Dermis microvascular lymphatic vessel endothelial cell (primary cell): ENCODE measurements at places on chromosomes 7 and 10. TPM values are rescaled to one million over a fixed set of nuclear protein-coding genes. Genes with fewer than 3 reads are reported as not detected.

DNA sequence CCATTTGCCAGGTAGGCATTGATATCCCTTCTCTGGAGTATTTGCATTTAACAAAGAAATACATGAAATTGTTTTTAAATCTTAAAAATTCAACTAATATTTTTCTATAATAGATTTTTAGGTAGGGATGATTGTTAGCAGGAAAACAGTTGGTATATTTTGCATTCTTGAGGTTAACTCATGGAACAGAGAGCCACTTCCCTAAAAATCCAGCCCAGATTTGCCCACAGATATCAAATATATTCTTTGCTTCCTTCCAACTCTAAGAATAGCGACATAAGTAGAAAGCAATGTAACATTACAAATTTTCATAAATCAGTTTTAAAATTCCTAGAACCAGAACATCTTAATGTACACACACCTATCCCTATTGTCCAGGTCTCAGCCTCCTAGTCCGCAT, 45.0 kb upstream of the ANLN start:
- DNase-seq: no peak

Gene FFAR4
- total RNA-seq: not detected in 2 replicates

DNA sequence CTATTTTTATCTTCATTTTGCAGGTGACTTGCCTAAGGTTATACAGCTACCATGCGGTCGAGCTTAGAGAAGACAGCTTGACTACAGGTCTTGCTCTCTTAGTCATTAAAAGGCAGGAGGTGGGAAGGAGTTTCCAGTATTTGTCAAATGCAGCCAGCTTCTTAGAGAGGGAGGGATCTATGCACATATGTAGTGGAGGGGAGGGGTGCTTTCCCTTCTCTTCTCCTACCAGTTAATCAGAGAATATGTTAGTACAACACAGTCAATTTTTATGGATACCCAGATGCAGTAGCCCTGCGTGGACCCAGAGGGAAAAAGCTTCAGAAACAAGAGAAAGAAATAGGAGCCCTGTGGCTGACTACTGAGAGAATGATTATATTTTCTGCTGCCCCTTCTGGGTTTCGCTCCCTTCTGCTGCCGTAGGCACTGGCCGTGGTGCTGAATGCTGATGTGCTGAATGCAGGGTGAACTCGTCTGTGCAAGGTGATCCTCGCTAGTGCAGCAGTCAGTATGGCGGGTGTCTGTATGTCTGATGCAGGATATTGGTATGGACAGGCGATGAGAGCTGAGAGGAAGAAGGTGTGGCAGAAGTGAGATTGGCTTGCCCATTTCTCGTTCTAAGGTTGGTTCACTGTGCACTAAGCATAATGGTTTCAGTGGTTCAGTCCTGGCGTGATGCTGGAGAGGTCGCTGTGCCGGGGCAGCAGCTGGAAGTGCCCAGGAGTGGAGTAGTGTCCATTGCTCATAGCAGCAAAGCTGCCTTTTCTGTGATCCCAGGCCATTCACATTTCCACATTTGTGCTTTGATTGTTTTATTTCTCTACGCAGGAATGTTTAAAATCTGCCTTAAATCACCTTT, 189.2 kb upstream of the PODXL start:
- DNase-seq: peak; percentile 61

- DNase-seq: peak; percentile 59
Observed at GRCh38 chr7:72781631-72782030, 46.4 kb downstream of the TYW1B start.

Gene ZNF804B
- not detected in 2 replicates for total RNA-seq

GRCh38 chr7:145092766-145093165, 256.9 kb upstream of the TPK1 start:
- DNase-seq: no peak

DNA sequence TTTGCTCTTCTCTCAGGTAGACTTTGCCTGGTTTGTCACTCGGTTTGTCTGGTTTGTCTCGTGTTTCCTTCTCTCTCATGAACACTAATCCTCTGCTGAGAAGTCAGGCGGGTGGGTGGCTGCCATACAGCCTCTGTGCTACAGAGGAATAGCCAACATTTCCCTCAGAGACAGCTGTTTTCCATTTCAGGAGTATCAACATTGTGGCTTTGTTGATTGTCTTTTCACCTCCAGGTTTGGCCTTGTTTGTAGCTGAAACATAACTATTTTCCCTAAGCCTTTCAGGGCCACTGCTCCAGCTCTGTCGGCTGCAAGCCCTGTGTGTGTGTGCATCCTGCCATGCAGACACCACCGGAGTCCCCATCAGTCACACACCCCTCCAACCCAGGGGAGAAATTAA, 122.8 kb downstream of the BAMBI start:
- DNase-seq: no peak

DNA sequence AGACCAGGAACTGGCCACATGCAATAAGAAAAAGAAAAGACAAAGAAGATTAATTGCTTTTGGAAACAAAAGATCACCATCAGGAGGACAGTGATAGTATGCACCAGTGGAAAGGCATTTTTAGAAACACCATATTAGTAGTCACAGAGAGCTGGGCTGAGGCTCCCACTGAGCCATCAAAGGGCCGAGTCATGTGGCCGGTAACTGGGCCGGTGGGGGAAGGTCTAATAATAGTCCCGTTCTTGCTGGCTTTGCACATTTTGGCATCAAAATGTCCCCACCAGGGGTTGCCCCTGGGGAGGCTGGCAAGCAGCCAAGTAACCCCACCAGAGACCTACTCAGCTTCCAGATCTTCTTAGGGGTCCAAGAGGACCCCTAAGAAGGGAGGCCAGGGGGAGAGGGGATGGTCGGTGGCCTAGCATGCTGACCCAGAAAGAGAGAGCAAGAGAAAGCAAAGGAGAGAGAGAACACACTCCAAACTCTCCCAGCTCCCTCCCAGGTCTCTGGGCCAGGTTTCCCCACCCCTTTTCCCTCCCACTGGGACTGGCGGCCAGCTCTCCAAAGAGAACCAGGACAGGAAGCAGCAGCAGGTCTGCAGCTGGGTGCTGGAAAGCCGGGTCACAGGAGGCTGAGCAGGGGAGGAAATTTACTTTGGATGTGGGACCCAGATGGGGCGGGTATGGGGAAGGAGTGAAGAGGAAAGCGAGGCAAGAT, 70.2 kb upstream of the FGFR2 start:
- peak; percentile 23 for DNase-seq

Gene COL17A1
- 0.25 and 0.90 TPM in 2 replicates for total RNA-seq

DNA sequence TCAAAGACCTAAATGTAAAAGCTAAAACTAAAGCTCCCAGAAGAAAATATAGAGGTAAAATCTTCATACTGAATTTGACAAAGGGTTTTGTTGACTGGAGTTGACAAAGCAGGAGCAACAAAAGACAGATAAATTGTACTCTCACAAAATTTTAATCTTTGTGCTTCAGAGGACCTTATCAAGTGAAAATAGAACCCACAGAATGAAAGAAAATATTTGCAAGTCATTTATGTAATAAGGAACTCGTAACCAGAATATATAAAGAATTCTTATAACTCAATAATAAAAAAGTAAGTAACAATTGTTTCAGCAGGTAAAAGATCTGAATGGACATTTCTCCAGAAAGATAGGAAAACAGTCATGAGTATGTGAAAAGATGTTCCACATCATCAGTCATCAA, 62.0 kb upstream of the SRRM3 start:
- no peak for DNase-seq

Gene CDK1
- 25.3 and 41.8 TPM in 2 replicates for total RNA-seq

Gene MDH2
- 32.5 and 45.8 TPM in 2 replicates for total RNA-seq

GRCh38 chr10:7302392-7302906, 108.4 kb downstream of the SFMBT2 start:
- DNase-seq: no peak

Gene PIK3CG
- total RNA-seq: 3.6 and 4.4 TPM in 2 replicates

Gene BTBD16
- under 0.01 TPM in 1 of 2 replicates, not detected in the other for total RNA-seq

DNA sequence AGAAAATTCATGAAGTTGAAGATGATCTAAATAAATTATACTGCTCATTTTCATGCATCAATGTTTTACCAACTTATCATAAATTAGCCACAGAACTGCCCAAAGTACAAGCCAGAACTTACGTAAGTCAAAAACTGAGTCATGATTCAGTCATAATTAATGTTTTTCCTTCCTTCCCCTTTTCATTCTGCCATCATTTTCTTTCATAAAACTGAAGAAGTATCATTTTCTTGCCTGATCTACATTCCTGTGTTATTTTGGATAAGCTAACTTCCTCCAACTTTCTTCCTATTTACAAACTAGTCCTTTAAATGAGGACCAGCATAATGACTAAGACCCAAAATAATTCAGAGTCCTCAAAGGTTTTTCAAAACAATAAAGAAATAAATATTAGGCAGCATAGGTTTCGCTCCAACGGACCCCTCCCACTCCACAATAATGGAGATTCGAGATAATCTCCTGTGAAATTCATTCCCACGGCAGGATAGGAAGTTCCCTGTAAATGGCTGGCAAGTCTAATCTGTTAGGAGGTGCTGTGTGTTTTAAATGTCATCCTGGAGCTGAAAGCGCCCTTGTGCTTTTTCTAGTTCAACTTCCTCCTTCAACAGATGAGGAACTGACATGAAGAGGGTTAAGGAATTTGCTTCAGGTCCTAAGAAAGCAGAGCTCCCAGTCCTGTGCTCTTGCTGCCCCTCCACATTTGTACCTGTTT, 218.9 kb downstream of the DOCK4 start:
- no peak for DNase-seq

GRCh38 chr7:5143106-5143505, 46.9 kb upstream of the WIPI2 start:
- no peak for DNase-seq

GRCh38 chr7:104984585-104985258, 29.3 kb upstream of the KMT2E start:
- DNase-seq: no peak

DNA sequence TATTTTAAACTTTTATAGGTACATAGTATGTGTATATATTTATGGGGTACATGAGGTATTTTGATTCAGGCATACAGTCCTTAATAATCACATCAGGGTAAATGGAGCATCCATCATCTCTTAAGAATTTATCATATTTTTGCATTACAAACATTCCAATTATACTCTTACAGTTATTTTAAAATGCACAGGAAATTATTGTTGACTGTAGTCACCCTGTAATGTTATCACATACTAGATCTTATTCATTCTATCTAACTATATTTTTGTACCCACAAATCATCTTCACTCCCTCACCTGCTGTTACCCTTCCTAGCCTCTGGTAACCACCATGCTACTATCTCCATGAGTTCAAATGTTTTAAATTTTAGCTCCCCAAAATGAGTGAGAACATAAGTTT, 56.3 kb upstream of the FAM3C start:
- DNase-seq: no peak

DNA sequence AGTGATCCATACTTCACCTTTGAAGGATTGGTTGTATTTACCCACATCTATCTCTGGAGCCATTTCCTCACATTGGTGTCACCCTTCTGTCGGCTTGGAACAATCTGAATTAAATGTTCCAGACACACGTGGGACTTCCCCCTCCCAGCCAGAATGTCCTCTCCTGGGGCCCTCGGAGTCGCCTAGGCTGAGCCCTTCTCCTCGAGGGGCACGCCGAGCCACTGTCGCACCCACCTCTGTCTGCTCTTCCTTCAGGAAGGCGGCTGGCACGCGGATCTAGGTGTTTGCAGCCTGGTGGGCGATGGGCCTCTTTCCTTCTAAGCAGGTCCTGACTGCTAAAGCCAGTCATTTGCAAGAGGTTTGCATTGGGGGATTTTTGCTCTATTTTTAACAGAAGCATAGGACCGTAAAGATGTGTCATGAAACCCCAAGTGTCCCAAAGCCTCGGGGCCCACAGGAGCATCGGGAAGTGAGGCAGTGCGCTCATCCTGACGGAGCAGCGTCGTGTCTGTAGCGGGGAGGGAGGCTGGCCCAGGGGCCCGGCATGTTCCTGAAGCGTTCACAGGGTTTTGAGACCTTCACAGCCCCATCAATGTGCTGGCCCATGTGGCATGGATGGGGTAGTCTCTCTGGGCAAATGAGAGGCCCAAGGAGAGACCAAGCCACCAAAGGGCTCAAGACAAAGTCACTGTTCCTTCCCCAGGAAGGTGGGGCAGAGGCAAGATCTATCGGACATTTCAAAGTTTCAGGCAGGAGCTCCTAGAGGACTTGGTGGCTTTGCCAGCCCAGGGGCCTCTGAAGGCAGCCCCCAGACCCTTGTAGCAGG, 86.7 kb downstream of the RGS10 start:
- DNase-seq: no peak

GRCh38 chr7:32264702-32265284, 194.6 kb upstream of the PDE1C start:
- DNase-seq: no peak

Gene TWIST1
- total RNA-seq: not detected in 2 replicates

Gene PFKP
- 151 and 166 TPM in 2 replicates for total RNA-seq

Gene LIPN
- not detected in 2 replicates for total RNA-seq

Gene AOAH
- 0.13 and 0.51 TPM in 2 replicates for total RNA-seq

GRCh38 chr10:104337521-104337984, 712 bp downstream of the ITPRIP start:
- DNase-seq: peak; percentile 55

- DNase-seq: no peak
Observed at GRCh38 chr7:122383934-122384333, 79.4 kb upstream of the FEZF1 start.

Gene STEAP1
- 1.4 and 9.4 TPM in 2 replicates for total RNA-seq

- no peak for DNase-seq
Observed at GRCh38 chr10:77611221-77611620, 26.4 kb downstream of the KCNMA1 start.

DNA sequence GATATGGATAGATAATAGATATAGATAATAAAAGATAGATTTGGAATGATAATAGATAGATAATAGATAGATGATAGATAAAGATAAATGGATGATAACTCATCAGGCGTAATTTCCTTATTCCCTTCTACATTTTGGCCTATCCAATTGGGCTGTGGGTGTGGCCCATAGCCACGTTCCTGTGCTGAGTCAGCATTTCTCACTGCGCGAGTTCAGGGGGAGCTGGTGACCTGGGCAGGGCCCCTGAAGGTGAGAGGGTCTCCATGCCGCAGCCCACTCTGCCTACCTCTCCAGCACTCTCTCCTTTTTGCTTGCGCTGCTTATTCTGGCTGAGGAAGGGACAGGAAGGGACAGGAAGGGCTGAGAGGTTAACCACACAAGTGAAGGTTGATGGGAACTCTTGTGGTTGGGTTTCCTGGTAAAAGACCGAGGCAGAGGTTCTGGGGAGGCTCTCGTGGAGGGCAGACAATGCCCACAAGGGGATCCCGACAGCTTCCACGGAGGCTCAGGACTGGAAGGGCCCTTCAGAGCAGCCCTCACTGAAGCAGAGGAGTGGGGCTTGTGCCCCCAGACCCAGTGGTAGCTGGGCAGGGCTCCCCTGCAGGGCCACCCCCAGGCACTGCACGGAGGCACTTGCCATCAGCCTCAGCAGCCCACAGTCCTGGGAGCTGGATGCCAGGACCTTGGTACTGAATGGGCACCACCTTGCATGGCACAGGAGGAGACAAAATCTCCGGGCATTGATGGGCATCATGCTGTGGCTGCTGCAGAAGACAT, 247.3 kb upstream of the PITRM1 start:
- DNase-seq: no peak

GRCh38 chr10:115979576-115979975, 293.4 kb downstream of the GFRA1 start:
- DNase-seq: no peak

Gene PSAP
- total RNA-seq: 416 and 874 TPM in 2 replicates

Gene CARD11
- 3.2 and 7.0 TPM in 2 replicates for total RNA-seq
